ENCODE measurements at places on chromosomes 4 and X.
A peak's percentile ranks its signal among the peaks of the same experiment; 100 is the strongest.

DNA sequence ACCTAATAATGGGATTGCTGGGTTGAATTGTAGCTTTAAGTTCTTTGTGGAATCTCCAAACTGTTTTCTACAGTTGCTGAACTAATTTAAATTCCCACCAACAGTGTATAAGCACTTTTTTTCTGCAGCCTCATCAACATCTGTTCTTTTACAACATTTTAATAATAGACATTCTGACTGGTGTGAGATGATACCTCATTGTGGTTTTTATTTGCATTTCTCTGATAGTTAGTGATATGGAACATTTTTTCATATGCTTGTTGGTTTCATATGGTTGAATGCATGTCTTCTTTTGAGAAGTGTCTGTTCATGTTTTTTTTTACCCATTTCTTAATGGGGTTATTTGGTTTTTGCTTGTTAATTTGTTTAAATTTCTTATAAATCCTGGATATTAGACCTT lies 1718.9 kb downstream of the C4orf33 start:
- ATAC-seq = no peak

DNA sequence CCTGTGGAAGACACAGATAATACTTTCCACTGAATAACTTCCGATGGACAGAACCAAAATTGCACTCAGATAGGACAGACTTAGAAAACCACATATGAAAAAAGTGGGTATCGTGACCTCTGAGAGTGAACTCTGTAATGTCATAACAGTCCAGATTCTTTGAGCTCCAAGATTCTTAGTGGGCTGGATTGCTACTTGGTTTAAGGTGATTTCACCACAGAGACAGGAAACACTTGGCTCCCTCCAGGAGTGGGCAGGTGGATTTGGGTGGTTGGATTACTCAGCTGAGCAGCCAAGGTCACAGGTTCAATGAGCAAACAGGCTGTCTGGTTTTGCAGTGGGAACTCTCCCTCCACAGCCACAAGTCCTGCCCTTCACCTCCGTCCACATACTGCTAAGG lies 126.0 kb downstream of the AFAP1 start:
- ATAC-seq = no peak

- ATAC-seq = no peak
Observed at GRCh38 chr4:21454831-21455230, 493.7 kb downstream of the KCNIP4 start.

DNA sequence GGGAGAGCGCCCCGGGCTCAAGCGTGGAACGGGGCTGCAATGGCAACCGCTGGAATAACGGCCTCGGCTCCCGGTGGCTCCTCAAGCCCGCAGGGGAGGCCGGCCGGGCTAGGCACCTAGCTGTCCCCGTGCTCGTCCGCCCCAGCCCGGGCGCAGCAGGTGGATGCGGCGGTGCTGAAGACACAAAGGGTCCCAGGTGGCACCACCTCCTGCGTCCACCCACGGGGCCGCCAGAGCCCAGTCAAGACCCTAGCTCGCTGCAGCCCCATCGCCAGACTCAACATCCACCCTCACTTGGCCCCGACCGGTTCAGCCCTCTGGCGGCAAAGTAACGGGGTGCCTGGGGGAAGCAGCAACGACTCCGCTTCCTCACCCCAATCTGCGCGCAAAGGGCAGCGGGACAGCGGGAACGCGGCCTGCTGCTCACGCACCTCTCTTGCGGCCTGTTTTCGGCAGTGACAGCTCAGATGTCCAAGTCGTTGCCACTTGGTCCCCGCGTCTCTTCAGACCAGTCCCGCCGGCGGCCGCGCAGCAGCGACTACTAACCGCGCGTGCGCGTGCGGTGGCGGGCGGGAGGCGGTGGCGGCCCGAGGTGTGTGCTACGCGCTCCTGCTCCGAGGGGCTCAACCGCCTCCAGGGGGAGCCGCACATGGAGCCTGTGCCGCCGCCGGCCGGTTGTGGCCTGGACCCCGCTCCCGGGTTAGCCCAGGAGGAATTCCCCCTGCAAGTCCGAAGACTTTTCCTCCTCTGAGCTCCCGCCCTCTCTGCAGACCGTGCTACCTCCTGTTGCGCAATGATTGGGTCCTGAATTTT lies at the start of gene CLGN:
Gene CLGN, minus strand, starts transcription at position 543 of the 813 bp plus-strand sequence. CDS start 14,570 bp downstream, outside the sequence.
- ATAC-seq = peak; percentile 87

- no peak for ATAC-seq
Observed at GRCh38 chr4:108113229-108113628, 55.5 kb downstream of the LEF1 start.

DNA sequence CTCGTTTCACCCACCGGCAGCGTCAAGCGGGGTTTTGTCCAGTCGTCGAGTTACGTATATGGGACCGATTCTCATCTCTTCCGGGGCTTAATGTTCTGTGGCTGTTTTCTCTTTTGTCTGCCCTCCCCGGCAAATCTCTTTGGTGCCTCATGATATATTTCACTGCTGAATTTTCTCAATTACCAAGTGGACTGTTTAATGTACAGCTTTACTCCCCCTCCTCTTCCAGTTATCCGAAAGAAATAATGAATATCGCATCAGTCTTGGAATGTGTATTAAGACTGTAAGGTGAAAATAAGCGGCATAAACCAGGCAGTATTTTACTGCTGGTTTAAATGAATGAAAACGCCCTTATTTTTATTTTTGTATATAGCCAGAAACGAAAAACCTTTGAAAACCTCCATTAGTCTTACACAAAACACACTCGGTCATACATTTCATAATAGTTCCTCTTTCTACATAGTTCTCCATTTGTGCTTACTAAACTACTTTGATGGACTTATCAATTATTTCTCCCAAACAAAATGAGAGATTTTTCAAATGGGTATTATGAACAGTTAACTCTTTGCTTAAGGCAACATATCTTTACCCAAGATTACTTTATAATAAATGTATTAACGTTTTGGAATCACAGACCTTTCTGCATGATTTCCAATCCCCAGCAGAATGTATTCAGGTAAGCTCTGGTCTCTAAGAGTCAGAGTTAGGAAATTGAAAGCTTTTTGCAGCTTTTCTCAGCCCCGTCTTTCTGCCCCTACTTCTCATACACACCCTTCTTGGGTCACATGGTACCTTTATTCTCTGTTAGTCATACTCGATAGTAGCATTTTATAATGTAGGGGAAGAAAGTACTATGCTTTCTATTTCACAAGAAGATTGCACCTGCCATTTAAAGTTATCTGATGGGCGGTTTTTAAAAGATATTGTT lies 979 bp downstream of the RP2 start:
- no peak for ATAC-seq

DNA sequence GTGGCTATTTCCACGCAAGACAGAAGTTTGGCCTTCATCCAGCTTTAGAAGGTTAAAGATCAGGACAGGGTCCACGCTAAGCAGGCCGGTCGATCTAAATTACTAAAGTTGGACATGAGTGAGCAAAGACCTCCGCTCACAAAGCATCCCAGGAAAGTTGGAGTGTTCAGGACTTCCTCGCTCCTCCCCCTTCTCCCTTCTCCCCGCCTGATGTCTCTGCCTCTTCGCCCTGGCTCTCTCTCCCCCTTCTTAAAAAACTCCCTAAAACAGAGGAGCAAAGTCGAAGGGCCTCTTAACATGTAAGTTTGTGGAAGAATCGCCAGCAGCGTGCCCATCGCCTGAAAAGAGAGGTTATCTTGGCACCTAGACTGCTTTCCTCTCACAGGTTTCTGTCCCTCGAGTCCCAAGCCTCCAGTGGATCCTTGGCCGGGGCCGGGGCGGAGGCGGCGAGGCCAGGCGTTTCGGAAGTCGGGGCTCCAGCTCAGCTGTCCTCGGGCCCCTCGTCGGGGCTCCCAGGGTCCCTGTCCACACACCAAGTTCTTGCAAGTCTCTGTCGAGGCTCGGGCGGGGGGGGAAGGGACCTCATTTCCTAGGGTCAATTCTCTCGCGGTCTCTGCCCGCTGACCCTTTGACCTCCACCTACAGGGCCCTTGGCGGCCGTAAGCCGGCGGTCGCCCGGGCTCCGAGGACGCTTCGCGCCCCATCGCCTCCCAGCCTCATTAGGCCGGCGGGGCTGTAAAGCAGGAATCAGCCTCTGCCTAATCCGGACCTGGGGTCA lies 7.6 kb downstream of the ZIC3 start:
- no peak for ATAC-seq

DNA sequence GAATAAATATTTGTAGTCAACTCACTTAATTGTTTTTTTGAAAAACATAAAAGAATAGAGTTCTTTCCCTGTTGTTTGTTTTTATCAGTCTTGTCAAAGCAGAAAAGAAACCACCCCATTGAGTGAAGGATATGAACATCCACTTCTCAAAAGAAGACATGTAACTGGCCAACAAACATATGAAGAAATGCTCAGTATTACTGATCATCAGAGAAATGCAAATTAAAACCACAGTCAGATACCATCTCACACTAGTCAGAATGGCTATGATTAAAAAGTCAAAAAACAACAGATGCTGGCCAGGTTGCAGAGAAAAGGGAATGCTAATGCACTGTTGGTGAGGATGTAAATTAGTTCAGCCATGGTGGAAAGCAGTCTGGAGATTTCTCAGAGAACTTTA lies 326.1 kb upstream of the EMCN start:
- no peak for ATAC-seq

GRCh38 chr4:732911-733630 lies 27.4 kb downstream of the PCGF3 start:
- ATAC-seq = peak; percentile 46

DNA sequence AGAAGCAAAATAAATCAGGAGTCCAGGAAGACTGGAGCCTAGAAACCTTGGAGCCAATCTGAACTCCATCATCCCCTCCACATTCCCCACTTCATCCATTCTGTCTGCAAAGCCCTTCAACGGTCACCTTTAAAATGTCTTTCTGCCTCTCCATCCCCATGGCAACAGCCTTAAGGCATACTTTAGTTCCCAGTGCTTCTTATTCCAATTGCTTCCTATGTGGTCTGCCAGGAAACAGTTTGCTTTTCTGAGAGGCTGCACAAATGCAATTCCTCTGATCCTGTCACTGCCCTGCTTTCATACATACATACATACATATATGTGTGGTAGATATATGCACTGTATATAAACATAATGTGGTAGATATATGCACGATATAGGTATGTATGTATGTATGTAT lies 786 bp upstream of the MAGEH1 start:
- no peak for ATAC-seq

DNA sequence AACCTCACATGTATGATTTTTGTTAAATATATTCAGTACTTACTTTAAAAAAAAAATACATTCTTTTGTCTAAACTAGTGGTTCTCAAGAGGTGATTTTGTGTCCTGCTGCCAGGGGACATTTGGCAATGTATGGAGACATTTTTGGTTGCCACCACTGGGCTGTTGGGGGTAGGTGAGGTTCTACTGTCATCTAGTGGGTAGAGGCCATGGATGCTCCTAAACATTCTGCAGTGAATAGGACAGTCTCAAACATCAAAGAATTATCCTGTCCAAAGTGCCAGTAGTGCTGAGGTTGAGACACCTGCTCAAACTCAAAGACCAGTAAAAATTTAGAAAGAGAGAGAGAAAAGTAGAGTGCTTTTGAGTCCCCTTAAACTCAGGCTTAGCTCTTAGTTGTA lies 32.9 kb upstream of the PGM2 start:
- ATAC-seq = no peak

DNA sequence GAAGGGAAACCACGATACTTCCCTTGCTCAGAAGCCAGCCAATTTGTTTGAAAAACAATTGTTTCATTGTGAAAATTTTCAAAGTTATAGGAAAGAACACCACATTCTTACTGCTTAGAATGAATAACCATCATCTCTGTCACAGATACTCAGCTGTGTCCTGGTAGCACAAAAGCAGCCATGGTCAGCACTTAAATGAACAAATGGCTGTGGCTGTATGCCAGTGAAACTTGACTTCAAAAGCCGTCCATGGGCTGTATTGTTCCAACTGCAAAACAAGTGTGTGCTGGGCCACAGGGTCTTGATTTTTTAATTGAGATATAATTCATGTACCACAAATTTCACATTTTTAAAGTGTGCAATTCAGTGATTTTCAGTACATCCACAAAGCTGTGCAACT lies 19.6 kb downstream of the NSDHL start:
- ATAC-seq = no peak

GRCh38 chr4:145234091-145234706 lies 53.8 kb upstream of the OTUD4 start:
- ATAC-seq = peak; percentile 87

DNA sequence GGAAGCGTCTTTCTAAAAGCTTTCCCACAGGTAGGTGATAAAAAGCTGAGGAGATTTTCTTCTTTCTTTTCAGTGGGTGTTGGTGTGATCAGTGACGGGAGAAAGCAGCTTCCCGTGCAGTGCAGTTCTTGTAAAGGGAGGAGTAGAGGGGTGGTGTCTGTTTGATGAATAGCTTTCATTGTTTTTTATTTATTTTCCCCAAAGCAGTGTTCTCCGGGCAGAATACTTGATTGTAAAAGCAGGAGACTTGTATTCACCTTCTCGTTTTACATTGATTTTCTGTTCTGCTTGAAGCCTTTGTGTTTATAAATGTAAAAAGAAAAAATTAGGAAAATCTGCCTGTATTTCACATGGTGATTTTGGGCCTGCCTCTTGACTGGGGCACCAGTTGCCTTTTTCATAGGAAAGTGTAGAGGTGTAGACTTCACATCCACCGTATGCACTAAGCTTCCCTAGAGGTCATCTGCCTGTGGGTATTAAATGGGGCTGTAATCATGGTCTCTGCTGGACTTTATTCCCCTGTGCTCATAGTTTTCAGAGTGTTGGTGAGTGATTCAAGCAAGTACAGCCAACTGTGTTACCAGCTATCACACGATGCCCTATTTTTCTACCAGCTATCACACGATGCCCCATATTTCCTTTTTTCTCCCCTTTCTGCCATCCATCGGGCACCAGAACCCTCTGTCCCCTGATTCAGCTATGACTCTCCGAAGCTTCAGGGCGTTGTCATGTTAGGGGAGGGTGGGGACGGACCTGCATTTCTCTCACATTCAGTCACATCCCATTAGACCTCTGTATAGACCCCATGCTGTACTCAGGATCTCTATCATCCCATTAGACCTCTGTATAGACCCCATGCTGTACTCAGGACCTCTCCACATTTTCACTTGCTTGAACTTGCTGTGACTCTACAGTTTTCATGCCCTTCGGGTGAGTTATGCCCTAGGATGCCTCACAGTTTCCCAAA lies 526.5 kb downstream of the TRIML1 start:
- no peak for ATAC-seq

GRCh38 chr4:121199742-121200561 lies 35.8 kb upstream of the TNIP3 start:
- ATAC-seq = peak; percentile 81

DNA sequence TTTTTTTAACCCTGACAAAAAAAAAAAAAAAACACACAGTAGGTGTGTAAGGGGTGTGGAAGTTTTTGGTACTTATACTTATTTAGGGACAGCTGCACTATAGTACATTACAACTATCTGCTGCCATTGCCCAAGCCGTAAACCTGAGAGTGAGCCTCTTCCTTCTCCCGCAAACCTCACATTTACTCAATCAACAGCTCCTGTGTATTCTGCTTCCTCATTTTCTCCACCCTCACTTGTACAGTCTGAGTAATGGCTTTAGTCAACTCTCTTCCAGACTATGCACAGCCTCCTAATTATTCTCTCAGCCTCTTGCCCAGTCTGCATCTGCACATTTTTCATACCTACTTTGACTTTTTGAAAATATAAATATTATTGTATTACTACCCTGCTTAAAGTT lies 362.0 kb downstream of the ADAM29 start:
- ATAC-seq = no peak

Measured in stimulated activated memory B cell treated with anti-CD40 and anti-IgM and Interleukin-4, amounts not matched to agents 10 μg/mL and 1 μg/mL and 100 μg/mL, for 72 hours (primary cell).